ENCODE measurements at places on chromosomes 1 and 21.

DNA sequence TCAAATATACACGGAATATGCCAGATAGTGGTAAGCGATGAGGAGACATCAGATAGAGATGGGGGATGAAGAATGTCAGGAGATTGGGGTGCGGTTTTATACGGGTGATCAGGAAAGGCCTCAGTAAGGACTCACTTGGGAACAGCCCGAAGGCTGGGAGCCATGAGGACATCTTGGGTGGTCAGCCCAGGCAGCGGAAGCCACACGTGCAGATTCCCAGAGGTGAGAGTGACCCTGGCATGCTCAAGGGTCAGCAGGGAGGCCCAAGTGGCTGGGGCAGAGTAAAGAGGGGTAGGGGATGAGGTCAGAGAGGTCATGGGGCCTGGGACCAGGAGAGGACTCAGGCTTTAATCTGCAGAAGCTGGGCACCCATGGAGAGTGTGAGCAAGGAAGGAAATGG is 106.6 kb downstream of the MATN1 start:
- no peak overlapping the region for H3K4me3 ChIP-seq
- no peaks in the 10 kb centered on the region for H3K27me3 ChIP-seq
- no peak for DNase-seq
- H3K36me3 ChIP-seq = no peaks in the 10 kb centered on the region
- peaks cover 4% of the 10 kb centered on the region for H3K4me1 ChIP-seq
- no peak overlapping the region for H3K27ac ChIP-seq

DNA sequence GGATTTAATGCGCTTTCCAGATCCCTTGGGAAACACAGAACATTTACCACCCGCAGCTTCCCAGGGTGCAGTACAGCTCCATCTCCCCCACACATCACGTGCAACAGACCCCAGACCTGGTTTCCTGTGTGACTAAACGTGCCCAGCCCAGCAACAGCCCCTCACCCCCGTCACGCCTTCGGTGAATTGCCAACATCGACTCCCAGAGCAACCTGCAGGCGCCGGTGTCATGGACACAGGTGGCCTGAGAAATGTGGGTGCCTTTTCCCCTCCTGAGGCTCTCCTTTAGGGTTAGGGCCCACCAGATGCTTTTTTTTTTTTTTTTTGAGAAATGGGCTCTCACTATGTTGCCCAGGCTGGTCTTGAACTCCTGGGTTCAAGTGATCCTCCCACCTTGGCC is 24.2 kb upstream of the SUMO3 start:
- no peaks in the 10 kb centered on the region for H3K36me3 ChIP-seq
- DNase-seq = no peak
- peaks cover 14% of the 10 kb centered on the region for H3K4me1 ChIP-seq
- H3K27me3 ChIP-seq = no peaks in the 10 kb centered on the region
- no peak overlapping the region for H3K27ac ChIP-seq

- peak; percentile 52 for DNase-seq
- H3K27me3 ChIP-seq = no peaks in the 10 kb centered on the region
- peak overlapping the region; percentile 36 for H3K27ac ChIP-seq
- peaks cover 8% of the 10 kb centered on the region for H3K4me1 ChIP-seq
- peaks cover 1% of the 10 kb centered on the region for H3K36me3 ChIP-seq
- no peak overlapping the region for H3K4me3 ChIP-seq
Observed at GRCh38 chr21:45228656-45229240, 58.9 kb downstream of the POFUT2 start.

- peaks cover 3% of the 10 kb centered on the region for H3K4me1 ChIP-seq
- H3K27me3 ChIP-seq = no peaks in the 10 kb centered on the region
- DNase-seq = no peak
- no peak overlapping the region for H3K27ac ChIP-seq
- H3K36me3 ChIP-seq = no peaks in the 10 kb centered on the region
Observed at GRCh38 chr1:55861676-55862340, 646.6 kb upstream of the USP24 start.

DNA sequence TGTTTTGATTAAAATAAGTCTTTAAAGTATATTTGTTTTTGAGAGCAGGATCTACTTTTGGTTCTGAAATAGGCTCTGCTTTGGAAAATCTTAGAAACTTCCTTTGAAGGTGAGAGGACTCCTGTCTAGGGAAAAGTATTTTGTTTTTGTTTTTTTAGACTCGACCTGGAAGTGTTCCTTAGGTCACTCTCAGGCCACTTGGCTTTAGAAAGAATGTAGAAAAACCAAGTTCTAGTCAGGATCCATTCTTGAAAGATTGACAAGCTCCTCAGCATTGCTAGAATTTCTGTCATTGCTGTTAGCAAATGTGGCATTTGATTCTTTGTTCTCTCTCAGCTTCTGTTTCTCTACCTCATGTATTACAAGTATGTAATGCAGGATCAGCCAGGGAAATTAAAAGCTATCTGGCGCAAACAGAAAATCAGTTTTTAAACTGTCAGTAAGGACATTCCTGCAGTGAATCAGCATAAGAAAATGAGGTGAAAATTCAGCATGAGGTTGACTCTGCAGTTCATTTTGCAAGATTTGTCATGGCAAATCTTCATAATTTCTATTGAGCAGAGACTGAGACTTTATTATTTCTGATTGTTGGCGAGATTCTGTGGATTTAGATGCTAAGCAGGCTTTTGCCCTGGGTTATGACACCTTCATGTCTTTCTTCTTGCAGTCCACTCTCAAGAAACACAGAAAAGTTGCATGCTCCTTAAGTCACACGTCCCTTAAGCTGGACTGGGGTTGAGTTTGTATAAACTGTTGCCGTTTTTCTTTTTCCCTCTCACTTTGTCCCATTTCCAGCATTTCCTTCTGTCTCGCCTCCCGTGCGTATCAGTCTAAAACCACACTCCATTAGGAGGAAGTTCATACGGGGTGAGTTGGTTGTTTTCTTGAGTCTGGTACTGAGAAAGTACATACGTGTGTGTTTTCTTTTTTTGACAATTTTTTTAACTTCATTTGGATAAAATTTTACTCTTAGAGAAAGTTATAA is 12.6 kb downstream of the NTPCR start:
- peak; percentile 90 for DNase-seq
- H3K4me1 ChIP-seq = no peaks in the 10 kb centered on the region
- no peaks in the 10 kb centered on the region for H3K27me3 ChIP-seq
- peaks cover 5% of the 10 kb centered on the region for H3K36me3 ChIP-seq
- H3K27ac ChIP-seq = peak overlapping the region; percentile 52

Measured in trophoblast cell (in vitro differentiated cells and primary cell).